Activated CD4-positive, alpha-beta T cell treated with anti-CD3 and anti-CD28 coated beads for 1 hour (primary cell): ENCODE measurements at places on chromosomes 11 and 22.
A peak's percentile ranks its signal among the peaks of the same experiment; 100 is the strongest.

- no peak for DNase-seq
Measured at GRCh38 chr11:69524991-69525411, 43.5 kb downstream of the LINC01488 start.

DNA sequence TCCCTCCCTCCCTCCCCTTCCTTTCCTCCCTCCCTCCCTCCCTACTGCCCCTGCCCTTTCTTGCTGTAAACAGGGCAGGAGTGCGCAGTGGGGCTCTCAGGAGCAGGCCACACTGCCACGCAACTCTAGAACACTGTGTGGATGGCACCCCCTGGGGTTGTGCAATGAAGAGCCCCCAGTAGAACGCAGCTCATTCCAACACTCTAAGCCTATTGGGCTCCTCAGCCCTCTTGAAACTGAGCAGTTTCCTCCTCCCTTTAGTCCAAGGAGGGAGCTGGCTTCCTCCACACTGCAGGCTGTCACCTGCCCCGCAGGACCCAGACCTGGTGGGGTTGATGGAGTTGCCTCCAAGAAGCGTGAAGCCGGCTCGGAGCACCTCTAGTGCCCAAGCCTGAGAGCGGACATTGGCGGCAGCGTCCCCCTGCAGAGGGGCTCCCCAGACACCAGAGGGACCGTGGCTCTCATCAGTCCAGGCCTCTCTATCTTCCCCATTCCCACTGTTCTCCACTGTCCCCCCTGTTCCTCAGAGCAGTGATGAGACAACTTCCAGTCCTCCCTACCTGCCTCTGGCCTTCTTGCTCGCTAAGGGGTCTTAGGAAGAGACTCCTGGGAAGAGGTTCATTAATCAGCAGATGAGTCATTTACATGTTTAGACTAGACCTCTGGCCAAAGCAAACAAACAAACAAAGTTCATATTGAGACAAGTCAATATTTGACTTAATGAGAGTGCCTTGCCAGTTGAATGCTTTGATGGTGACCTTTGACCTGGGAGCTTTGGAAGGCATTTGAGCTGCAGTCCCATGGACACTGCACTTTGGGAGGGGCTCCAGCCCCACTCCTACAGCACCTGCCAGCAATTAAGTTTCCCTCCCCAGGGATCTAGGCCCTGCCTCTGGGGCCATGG, 64.0 kb downstream of the RPUSD4 start:
- no peak for DNase-seq

DNA sequence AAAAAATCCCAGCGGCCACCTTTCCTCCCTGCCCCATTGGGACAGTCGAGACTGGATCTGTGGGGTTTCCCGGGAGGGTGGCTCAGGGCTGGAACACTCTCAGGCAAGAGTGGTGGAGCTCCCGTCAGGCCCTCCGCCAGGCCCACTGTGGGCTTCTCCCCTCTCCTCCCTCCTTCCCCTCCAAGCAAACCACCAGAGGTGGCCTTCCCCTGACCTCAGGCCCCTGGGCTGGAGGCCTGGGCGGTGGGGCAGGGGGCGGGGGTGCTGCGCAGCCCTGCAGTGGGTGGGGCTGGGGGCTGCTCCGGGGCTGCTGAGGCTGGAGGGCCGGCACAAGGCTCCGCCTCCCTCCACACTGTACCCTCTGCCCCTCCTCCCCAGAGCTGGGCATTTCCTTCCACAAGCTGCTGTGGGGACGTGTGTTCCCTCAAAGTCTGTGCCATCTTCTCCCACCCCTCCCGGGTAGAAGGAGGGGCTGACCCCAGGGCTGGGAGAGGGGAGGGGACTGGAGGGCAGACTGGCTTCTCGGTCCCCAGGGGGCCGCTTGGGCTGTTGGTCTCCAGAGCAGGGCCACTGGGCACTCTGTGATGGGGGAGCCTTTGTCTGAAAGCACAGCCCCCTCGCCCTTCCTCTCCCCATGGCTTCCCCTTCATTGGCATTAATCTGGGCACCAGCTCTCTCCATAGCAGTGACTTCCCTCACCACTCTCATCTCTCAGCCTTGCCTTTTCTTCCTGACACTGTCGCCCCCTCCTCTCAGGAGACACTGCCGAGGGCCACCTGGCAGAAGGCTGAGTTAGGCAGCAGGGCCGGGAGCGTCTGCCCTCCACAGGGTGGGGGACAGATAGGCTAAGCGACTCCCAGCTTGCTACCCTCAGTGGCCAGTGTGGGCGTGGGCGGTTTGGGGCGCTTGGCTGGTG, 7.1 kb downstream of the RCOR2 start:
- no peak for DNase-seq

DNA sequence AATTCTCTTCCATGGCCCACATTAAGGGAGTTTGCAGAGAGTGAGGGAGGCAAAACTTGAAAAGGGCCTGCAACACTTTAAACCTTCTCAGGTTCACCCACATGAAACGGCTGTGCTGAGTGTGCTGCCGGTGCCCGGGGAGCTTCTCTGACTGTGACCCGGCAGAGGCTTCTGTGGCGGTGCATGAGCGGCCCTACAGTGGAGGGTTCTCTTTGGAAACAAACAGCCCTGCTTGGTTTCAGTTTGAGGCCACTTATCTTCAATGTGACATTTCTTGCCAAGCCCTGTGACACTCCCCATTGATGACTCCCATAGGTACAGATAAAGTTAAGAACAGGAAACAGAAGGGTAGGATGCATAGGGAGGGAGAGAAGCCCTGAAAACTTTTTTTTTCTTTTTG, 31.8 kb downstream of the FAM118A start:
- DNase-seq: peak; percentile 50

GRCh38 chr22:20203552-20204201, 52.8 kb upstream of the CCDC188 start:
- DNase-seq: no peak

- DNase-seq: no peak
Measured at GRCh38 chr11:104549019-104549418, 349.2 kb downstream of the CASP12 start.

DNA sequence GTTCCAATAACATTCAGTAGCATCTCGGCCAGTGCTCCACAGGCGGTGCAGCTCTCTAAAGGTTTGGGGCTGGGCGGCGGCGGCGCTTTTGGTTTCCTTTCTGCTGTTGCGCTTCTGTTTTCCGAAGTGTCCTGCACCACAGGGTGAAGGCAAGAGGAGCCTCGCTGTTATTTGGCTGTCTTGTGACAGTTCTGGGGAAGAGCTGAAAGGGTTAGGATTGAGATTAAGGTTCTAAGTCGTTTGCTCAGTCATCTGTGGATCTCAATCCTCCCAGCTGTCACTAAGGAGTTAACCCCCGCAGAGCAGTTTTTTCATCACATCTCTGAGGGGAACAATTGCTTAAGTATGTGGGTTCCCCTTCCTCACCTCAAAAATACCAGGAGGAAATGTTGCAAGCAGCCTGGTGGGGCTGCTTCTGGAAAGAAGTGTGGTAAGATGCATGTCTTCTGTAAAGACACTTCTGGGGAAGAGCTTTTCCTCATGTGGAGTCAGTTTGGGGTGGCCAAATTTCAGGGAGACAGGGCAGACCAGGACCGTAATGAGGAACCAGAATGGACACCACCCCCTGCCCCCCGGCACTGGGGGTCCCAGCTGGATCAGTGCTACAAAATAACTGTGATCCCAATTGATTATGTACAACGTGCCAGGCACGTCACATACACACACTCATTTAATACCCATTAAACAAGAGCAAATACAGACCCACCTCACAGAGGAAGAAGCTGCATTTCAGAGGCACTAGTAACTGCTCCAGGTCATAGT, 14.2 kb downstream of the TMEM121B start:
- no peak for DNase-seq

GRCh38 chr22:26842103-26842502, 184.7 kb downstream of the MIAT start:
- DNase-seq: no peak

GRCh38 chr11:68270196-68271022, 1.4 kb downstream of the C11orf24 start:
- no peak for DNase-seq

- no peak for DNase-seq
Measured at GRCh38 chr22:50206599-50206998, 5.8 kb downstream of the SELENOO start.

- DNase-seq: no peak
Measured at GRCh38 chr11:69352715-69353319, 58.9 kb downstream of the MYEOV start.

DNA sequence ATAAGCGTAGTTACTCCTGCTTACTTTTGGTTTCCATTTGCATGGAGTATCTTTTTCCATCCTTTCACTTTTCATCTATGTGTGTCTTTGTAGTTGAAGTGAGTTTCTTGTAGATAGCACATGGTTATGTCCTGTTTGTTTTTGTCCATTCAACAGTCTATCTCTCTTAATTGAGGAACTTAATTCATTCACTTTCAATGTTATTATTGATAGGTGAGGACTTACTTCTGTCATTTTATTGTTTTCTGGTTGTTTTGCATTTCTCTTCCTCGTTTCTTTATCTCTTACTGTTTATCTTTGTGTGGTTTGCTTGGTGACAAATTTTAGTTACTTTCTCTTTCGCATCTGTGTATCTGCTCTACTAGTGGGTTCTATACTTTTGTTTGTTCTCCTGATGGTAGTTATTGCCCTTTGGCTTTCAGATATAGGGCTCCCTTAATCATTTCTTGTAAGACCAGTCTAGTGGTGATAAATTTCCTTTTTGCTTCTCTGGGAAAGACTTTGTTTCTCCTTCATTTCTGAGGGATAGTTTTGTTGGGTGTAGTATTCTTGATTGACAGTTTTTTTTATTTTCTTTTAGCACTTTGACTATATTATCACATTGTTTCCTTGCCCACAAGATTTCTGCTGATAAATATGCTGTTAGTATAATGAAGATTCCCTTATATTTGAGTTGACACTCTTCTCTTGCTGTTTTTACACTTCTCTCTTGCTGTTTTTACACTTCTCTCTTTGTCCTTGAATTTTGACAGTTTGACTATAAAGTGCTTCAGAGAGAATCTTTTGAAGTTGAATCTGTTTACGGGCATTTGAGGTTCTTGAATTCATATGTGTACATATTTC, 9.0 kb upstream of the RAG1 start:
- DNase-seq: no peak

DNA sequence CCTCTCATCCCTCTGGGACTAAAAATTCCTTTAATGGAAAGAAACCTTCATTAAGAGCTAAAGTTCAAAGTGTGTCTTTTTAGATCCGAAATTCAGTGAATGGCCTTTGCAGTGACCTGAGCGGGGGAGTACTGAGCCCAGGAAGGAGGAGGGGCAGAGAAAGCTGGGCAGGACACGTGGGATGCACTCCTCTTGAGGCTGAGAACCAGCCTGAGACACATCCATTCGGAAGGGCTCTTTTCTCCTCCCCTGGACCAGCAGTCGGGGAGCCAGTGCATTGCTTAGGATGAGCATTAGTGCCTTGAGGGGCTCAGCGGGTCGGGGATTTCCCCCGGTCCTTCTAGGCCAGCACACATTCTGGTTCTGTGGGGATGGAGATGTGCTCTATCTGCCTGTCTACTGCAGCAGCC, 258.9 kb upstream of the B3GAT1 start:
- no peak for DNase-seq

GRCh38 chr11:10900681-10901415, 43.0 kb upstream of the ZBED5 start:
- DNase-seq: no peak

DNA sequence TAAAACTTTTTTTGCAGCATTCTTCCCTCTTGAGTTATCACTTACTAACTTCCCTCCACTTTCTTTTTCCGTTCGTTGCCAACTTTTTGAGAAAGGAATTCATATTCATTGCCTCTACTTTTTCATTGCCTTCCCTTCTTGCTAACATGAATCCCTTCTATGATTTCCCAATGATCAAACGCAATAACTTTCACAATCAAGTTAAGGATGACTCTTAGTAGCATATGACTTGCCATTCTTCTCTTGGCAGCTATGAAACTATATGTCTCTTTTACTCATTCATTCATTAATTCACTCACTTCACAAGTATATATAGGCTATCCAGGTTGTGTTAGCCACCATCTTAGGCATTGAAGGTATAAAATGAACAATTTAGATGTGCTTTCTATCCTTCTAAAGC, 16.6 kb upstream of the ARHGAP20 start:
- DNase-seq: no peak

GRCh38 chr11:110095554-110095953, 2.4 kb downstream of the ZC3H12C start:
- no peak for DNase-seq

DNA sequence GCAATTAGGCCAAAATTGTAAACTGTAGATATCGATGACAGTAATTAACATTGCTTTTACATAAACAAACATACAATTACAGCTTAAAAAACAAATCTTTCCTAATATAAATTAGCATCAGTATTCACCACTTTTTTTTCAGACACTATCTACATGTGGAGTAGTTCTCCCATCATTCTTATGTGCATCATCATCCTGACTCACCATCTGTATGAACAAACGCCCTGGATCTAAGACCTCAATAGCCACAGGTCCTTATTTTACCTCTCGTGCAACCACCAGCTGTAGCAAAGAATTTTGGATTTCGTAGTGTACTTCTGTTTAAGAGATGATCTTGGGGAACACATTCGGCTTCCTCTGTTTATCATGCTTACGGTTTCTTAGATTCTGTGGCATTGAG, 551.9 kb upstream of the KIRREL3 start:
- no peak for DNase-seq
